Activated CD4-positive, alpha-beta T cell treated with anti-CD3 and anti-CD28 coated beads, Interleukin-2, amount 50 U/mL, for 24 hours (primary cell): ENCODE measurements at places on chromosomes 7 and 10.

GRCh38 chr10:5135581-5135980, 41.4 kb downstream of the AKR1C3 start:
- no peak for DNase-seq

DNA sequence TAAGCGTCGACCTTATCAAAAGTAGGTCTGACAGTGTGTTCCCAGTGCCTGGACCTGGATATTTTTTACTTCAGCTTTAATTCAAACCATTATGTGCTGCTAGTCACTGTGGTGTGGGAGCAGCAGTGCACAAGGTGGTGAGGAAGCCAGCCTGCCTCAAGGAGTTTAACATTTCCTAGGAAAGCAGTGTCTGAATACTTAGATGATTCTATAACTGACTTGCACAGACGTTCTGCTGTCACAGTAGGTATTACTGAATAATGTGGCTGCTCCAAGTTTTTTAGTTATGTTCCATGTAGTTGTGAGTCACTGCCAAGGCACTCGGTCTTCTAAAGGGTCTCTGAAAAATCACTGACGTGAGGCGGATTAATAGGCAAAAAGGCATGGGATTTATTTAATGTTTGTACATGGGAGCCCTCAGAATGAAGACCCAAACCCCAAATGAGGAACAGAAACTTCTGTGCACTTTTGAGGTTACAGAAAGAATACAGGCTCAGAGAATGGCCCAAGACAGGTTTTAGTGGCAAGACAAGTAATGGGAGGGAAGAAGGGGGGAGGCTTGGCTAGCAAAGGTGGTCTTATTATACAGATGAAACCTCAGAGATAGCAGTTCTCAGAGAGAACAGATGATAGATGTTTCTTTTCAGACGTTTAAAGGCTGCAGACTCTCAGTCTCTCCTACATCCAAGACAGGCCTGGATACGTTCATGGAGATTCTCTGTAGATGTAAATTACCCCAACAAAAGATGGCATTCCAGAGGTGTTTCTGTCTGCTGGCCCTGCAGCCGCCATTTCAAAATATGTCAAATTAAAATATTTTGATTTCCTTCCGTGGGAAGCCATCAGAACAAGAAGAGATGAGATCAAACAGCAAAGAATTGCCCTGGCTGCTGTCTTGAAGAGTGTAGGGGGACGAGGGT, 209.3 kb downstream of the SDK1 start:
- DNase-seq = no peak

DNA sequence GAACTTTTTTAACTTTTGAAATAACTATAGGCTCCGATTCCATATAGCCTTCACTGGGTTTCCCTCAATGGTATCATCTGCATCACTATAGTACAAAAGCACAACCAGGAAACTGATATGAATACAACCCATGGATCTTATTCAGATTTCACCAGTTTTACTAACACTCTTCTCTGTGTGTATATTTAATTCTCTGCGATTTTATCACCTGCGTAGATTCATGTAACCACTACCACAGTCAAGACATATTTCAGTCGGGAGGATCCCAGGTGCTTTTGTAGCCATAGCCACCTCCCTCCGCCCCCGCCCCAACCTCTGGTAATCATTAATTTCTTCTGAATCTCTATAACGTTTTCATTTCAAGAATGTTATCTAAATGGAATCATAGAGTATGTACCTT, 82.8 kb upstream of the C7orf33 start:
- DNase-seq = no peak

DNA sequence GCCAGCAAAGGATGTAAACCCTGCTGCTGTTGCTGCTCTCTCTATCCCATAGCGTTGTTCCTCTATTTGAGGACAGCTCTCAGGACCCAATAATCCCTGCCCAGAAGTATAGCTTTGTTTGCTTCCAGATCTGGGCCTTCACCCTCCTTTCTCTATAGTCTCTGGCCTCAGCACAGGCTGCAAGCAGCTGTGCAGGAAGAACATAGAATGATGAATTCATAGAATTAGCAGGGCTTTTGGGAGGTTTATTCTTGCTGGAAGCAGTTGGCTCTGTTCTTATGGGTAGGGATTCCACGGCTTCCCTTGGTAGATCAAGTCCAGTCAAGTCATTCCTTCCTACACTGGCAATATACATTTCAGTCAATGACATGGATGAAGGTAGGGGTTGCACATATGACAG, 354.7 kb downstream of the HPSE2 start:
- no peak for DNase-seq

GRCh38 chr7:111788286-111789047, 226.2 kb upstream of the IMMP2L start:
- no peak for DNase-seq

- DNase-seq = no peak
Observed at GRCh38 chr7:109020251-109020650, 450.6 kb downstream of the DNAJB9 start.
